ENCODE measurements at places on chromosomes 12 and 14.

- DNase-seq = no peak
Observed at GRCh38 chr12:53166837-53167236, 13.7 kb upstream of the ZNF740 start.

DNA sequence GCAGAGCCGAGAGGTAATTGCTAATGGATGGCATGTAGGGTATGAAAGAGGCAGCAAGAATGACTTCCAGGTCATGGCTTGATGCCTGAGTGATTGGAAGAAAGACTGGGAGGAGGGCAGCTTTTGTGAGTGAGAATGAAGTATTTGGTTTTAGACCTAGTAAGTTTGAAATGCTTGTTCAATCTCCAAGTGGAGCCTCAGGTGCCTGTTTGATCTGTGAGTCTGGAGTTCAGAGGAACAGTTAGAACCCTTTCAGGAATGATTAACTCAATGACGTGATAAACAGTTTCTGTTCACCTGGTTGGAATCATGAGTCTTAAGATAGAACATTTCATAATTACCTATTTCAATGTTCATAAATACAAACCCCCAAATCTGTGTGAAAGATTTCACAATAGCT lies 10.4 kb downstream of the KCNJ8 start:
- DNase-seq = no peak

- no peak for DNase-seq
Observed at GRCh38 chr12:1607940-1608712, 13.7 kb upstream of the FBXL14 start.

DNA sequence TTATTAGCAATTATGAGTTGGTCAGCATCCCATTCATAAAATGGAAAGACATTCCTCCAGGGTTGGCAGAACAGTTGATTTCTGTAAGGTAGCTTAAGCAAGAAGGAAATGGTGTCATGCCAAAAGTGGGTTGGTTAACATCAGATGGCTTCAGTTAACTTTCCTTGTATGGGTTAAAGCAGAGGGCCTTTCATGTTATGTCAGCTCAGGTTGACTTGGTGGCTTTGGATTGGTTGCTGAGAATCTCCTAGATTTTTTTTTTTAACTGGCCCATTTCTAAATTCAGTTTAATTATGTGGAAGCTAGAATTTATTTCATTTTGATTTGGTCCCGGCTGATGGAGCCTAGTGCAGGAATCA lies 87.8 kb downstream of the BBS10 start:
- DNase-seq = no peak

DNA sequence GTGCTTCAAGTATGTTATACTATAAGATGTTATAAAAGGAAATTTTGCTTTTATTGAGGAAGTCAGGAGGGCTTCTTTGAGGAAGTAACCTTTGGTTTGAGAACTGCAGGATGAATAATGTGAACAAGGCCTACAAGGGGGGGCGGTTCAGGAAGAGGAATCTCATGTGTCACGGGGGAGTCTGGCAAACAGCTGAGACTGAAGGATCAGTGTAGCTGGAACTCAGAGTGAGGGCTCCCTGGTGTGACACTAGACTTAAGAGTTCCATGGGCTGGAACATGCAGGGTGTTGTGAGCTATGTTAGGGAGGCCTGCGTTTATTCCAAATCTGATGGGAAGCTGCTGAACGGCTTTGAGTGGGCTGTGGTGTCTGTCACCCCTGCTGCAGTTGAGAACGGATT lies 62.3 kb downstream of the UNC79 start:
- DNase-seq = no peak

DNA sequence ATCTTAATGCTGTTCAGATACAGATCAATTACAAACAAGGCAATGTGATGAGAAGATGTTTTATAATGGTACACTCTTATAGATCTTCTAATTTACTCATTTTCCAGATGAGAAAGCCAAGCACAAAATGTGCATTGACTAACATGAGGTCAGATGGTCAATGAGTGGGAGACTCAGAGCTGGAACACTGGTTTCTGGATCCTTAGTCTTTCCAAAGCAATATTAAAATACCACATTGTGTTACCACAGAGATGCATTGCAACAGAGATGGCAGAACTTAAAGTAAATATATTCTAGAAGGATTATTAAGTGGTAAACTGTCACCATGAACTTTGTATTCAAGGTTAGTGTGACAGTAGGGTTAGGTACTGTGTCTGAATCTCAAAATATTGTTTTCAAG lies 113.6 kb downstream of the SLC15A5 start:
- DNase-seq = no peak

DNA sequence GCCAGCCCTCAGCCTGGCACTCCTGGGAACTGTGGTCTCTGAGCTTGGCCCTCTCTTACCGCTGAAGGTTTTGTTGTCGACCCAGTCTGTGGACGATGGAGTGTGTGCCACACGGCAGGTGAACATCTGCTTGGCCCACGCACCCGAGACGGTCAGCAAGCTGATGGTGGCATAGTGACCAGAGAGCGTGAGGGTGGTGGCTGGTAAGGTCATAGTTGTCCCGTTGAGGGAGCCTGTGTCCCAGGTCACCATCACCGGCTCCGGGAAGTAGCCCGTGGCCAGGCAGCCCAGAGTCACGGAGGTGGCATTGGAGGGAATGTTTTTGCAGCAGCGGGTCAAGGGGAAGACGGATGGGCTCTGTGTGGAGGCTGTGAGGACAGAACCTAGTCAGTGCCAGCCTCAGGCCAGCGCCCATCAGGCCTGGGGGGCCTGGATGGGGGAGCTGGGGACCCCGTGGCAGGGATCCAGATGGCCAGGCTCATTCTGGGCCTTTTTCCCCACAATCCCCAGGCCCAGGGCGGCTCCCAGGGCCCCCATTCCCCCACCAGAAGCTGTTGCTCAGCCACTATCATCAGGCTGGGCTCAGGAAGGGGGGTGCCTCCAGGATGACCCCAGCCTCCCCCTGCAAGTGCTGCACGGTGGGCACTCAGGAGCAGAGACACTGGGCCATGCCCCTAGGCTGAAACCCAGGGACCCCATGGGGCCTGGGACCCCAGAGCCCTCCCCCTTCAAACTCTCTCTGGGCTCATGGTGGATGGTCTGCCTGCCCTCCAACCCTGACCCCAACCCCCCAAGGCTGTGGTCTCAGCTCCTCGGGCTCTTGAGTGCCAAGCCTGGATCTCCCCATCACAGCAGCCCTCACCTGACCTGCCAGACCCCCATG lies 75.2 kb downstream of the TMEM121 start:
- no peak for DNase-seq

- peak; percentile 50 for DNase-seq
Observed at GRCh38 chr12:113980537-113981337, 14.6 kb upstream of the RBM19 start.

DNA sequence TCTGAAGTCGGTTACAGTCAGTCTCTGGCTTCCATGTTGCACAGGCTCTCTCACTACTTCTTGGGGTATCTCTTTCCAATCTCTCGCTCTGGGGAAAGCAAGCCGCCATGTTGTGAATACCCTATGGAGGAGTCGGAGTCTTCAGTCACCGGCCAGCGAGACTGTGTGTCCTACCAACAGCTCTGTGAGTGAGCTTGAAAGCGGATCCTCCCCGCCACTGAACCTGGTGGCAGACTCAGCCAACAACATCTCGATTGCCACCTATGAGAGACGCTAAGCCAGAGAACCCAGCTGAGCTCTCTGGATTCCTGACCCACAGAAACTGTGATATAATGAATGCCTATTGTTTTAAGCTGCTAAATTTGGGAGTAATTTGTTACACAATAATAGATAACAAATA lies 51.5 kb downstream of the SLC15A4 start:
- DNase-seq = no peak

DNA sequence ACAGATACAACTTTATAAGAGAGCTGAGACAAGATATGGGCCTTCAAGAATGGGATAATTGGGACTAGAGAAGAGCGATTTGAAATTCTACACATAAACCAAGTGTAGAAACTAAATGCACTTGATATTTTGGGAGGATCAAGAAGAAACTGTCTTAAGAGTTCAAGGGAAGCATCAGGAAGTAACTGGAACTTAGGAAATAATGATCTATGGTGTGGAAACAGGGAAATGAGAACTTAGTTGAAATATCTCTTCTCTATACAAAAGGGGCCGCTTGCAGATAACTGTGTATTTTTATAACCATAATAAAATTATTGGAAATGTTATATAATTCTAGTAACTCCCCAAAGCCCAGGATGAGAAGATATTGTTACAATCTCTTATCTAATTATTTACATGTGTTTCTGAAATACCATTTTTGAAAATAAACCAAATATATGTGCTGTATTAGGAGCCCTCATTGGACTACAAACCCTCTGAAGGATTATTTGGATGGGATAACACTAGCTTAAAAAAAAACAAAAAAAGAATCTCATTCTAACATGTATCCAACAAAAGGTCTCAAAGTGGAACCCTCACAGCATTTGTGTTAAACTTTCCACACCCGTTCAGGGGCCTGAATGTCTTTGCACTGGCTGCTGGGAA lies 84.7 kb upstream of the FLRT2 start:
- no peak for DNase-seq

DNA sequence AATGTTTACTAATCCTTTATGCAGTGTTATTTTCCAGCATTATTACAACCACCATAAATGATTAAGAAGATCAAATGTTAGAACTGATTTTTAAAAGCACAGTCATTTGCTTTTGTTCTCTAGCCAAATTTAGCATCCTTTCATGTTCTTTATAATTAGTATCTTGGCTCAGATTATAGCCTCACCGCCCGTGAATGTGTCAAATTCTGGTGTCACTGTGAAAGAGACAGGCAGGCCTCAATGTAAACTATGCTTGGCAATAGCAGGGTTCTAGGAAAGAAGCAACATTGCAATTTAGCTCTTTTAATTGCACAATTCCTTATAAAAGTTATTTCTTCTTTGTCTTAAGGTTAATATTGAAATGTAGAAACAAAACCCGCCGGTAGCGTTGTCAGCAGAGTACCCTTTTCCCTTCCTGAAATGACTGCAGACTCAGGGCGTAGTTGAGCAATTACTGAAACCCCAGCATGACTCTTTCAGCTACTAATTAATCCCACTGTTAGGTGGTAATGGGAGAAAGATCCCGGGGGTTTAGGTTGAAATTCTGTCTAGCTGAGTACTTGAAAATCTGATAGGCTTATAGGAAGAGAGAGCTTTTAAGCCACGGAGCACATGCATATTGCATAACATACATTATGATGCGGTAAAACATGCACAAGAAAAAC lies 1600.5 kb upstream of the SEL1L start:
- no peak for DNase-seq

GRCh38 chr12:33663000-33663654 lies 223.5 kb upstream of the SYT10 start:
- DNase-seq = no peak

DNA sequence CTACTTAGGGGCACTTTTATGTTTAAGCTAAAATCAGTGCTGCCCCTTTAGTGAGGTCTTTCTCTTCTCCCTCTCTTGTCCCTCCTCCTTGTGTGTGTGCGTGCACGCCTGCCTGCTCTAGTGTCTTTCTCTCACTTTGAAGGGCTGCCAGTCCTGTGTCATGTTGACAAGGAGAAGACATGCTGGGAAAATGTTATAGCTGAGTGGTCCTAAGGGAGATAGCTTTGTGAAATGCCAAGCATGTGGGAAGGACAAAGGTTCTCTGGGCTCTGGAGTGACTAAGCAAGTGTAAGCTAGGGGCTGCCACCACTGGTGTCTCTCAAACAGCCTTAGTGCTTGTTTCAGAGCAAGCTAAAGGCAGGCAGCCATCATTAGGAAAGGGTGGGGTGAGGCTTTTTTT lies 108.4 kb downstream of the EMP1 start:
- DNase-seq = no peak

DNA sequence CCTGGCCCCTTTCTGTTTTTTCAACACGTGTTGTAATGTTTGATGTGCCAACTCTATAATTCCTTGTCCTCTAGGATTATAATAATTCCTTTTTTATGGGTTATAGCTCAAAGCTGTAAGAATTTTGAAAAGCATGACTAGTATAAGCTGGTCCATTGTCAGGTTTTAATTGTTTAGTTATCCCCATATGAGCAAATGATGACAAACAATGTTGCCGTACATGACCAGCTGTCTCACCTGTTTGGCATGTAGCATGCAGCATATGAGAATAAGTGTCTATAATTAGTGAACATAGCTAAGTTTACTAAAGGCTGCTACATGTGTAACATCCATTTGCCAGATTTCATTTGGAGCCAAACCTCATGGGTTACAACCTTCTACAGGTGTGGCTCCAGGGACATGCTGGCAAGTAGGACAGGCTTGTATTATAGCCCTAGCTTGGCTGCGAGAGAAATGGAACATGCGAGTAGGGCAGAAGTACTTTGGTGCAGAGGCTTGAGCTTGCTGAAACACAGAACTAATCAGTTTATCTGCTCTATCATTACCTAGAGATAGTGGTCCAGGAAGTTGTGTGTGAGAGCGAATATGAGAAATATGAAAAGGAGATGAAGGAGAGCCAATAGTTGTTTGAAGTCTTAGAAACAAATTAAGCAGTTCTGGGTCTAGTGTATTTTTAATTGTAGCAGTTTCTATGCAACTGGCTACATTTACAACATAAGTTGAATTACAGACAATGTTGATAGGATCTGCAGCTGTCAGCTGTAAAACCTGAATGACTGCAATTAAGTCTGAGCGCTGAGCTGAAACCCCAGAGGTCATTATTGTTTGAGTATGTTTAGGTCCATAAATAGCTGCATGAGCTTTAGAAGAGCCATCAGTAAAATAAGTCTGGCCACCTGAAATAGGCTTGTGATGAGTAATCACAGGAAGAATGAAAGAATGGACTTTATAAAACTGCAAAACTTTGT lies 22.6 kb upstream of the MAPKAPK5 start:
- DNase-seq = no peak

- peak; percentile 54 for DNase-seq
Observed at GRCh38 chr14:90546767-90547166, 149.9 kb downstream of the CALM1 start.

DNA sequence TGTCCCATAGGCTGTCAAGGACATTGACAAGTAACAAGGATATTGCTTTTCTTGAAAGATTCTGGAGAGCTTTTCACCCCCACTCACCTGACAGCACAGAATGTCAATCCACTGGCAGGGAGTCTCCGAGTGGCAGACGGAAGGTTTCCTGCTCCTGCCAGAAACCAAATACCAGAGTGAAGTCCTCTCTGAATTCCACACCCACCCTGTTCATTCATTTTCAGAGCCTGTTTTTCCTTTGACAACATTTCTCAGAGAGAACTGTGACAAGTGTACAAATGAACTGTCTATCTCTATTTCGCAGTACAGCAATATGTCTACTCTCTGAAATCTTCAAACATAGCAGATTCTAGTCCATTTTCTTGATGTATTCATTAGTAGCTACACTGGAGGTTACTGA lies 26.2 kb upstream of the BICD1 start:
- DNase-seq = no peak

DNA sequence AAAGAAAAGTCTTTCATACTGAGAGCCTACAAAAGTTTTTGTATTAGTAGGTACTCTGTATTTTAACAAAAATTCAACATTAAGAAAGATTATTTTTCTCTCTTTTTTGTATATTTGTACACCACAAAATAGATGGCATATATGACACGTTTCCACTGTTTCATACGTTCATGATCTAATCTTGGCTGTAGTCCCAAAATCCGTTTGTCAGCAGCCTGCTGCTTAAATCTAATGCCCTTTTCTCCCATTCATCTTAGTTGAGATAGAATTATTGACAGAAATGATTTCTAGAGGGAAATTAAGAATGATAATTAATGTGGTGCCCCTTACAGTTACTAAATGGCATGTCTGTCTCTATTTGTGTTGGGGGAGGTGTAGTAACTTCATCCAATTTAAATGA lies 140.7 kb upstream of the NOVA1 start:
- DNase-seq = no peak

Measured in WTC11 (cell line).